B cell (primary cell): ENCODE measurements at places on chromosomes 11 and 22. TPM values are rescaled to one million over a fixed set of nuclear protein-coding genes. Genes with fewer than 3 reads are reported as not detected.

Gene DEFB131B
- total RNA-seq, result not detected in 2 replicates

Gene GAS2L1
- total RNA-seq, result not detected in 2 replicates

Gene BRSK2
- total RNA-seq, result 0.79 and 1.5 TPM in 2 replicates

Gene CDHR5
- total RNA-seq, result not detected in 2 replicates

Gene RGL4
- 0.81 and 1.2 TPM in 2 replicates for total RNA-seq

Gene GPR83
- total RNA-seq, result 0.32 and 0.37 TPM in 2 replicates

Gene MOV10L1
- not detected in 2 replicates for total RNA-seq

Gene C22orf15
- total RNA-seq, result 0.81 and 1.0 TPM in 2 replicates

Gene TRIM51
- not detected in 2 replicates for total RNA-seq

Gene TMEM86A
- 0.58 and 1.1 TPM in 2 replicates for total RNA-seq

Gene SOX10
- total RNA-seq, result not detected in 2 replicates

Gene CNGA4
- 0.22 and 0.79 TPM in 2 replicates for total RNA-seq

Gene SLC22A9
- total RNA-seq, result not detected in 2 replicates

Gene CCDC87
- 0.17 and 0.39 TPM in 2 replicates for total RNA-seq

Gene KRTAP5-6
- total RNA-seq, result not detected in 2 replicates

Gene TRAPPC4
- total RNA-seq, result 61.5 and 64.5 TPM in 2 replicates

Gene BTBD18
- not detected in 2 replicates for total RNA-seq

Gene OR52H1
- 0.37 and 0.49 TPM in 2 replicates for total RNA-seq
